ENCODE measurements at places on chromosomes 2 and 18. TPM values are rescaled to one million over a fixed set of nuclear protein-coding genes. Genes with fewer than 3 reads are reported as not detected.

DNA sequence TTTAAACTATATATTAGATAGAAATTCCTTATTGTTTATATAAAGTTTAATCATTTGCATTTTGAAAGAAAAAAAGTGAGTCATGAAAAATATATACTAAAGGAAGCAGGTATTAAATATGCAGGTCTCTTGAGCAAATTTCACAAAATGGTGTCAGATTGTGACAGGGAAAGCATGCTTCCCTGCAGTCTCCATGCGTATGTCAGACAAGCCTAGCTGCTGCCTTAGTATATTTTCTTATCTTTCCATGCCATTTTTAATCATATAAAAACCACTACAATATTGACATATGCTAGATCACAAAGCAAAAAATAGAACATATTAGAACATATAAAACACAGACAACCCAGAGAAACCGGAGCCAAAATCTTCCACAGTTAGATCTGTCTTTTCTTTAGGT, 1137.7 kb upstream of the DDX18 start:
- no peaks in the 10 kb centered on the region for H3K27me3 ChIP-seq
- H3K4me1 ChIP-seq = no peaks in the 10 kb centered on the region
- no peaks in the 10 kb centered on the region for H3K36me3 ChIP-seq
- H3K4me3 ChIP-seq = no peak overlapping the region
- no peak overlapping the region for H3K27ac ChIP-seq

DNA sequence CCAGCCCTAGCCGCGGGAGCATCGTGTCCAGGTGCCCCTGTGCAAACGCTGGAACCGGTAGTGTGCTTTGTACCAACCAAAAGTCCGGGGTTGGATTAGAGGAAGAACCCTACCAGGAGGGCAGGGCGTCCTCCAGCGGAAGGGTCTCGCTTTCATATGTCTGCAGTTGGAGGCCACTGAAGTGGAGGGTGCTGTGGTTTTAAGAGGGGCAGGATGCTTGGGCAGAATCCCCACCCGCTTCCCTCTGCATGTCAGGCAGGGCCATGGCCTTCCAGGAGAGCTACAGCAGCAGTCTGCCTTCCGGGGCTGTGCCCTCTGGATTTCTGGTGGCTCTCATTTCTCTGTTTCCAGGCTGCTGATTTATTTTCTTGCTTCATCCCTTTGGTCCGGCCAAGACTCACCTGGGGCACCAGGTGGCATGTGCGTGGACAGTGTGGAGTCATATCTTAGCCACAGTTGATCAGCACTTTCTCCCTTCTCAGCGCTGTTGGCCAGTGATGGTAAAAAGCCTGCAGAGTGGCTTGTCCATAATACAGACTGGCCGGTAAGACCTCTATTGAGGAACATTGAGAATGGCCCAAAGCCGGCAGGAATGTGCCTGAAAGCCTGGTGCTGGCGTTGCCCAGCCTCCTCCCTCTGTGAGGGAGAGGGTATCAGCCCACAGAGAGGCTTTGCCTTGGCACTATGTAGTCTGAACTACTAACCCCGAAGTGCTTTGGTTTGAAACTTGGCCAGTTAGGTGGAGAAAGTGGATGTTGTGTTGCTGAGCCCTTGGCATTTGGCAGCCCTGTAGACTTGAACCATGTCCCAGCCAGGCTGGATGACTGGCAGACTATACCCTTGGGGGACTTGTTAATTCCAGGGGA, 1.8 kb downstream of the AGAP1 start:
- H3K36me3 ChIP-seq = no peaks in the 10 kb centered on the region
- DNase-seq = no peak
- peaks cover 52% of the 10 kb centered on the region for H3K4me1 ChIP-seq
- peak overlapping the region; percentile 87 for H3K27ac ChIP-seq
- no peaks in the 10 kb centered on the region for H3K27me3 ChIP-seq

DNA sequence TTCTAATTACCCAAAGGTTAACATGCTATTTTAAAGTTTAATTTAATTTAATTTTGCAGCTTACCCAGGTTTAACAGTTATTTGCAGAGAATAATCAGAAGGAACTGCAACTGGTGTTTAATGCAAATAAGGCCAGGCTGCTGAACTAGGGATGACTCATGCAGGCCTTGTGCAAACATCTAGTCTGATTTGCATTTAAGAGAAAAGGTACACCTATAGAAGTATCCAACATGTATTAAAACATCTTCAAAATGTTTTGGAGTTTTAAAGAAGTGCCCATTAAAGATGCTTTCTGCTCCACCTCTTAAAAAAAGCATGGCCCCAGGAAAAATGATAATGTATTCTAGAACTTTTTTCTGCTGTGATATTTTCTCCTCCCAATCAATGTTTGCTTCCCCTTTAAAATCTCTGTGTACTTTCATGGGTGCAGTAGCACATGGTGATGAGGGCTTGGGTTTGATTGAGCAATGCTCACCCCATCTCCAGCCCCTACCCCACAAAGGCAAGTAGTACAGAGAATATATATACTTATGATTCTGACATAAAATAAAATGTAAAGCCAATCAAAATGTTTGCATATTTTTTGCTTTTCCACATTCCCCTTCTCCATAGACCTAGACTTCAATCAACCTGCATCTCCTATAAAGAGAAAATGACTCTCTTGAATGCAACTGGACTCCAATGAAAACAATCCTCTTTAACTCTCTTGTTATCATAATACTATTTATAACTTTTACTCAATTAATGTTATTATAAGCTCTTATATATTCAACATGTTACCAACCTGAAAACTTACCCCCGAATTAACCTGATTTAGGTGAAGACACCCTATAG, 54.1 kb downstream of the ATP8B1 start:
- peaks cover 19% of the 10 kb centered on the region for H3K4me1 ChIP-seq
- DNase-seq = no peak
- H3K4me3 ChIP-seq = no peak overlapping the region
- H3K27me3 ChIP-seq = no peaks in the 10 kb centered on the region

The CLEC4F gene
- total RNA-seq = not detected

The GRHL1 gene
- 8.5 TPM for total RNA-seq

DNA sequence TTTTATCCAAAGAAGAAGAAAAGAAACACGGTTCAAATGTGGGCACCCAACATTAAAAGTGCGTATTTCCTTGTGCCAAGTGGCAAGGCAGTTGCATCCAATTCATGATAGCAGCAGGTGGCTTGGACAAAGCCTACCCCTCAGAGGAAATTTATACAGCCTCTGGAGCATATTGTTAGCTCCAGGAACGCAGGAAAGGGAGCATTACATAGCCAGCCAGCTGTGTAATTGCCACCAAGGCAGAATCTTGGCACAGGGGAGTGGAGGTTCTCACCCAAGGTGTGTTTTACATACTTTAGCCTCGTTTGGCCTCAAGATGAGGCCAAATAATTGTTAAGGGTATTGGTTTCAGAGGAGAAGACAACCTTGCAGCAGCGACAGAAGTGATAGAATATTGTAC, 526.9 kb downstream of the TMEM182 start:
- H3K4me3 ChIP-seq = no peak overlapping the region
- no peaks in the 10 kb centered on the region for H3K27me3 ChIP-seq
- no peak for DNase-seq
- H3K36me3 ChIP-seq = no peaks in the 10 kb centered on the region
- H3K4me1 ChIP-seq = no peaks in the 10 kb centered on the region

DNA sequence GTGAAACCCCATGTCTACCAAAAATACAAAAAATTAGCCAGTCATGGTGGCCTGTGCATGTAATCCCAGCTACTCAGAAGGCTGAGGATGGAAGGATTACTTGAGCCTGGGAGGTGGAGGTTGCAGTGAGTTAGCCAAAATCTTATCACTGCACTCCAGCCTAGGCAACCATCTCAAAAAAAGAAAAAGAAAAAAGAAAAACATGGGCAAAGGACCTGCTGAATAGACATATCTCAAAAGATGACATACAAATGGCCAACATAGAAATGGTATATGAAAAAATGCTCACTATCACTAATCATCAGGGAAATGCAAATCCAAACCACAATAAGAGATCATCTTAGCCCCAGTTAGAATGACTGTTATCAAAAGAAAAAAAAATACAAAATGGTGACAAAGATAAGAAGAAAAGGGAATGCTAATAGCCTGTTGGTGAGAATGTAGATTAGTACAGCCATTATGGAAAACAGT, 1.4 kb upstream of the TGOLN2 start:
- H3K36me3 ChIP-seq = peaks cover 18% of the 10 kb centered on the region
- peak overlapping the region; percentile 89 for H3K4me3 ChIP-seq
- H3K4me1 ChIP-seq = peaks cover 21% of the 10 kb centered on the region
- H3K27me3 ChIP-seq = no peaks in the 10 kb centered on the region

DNA sequence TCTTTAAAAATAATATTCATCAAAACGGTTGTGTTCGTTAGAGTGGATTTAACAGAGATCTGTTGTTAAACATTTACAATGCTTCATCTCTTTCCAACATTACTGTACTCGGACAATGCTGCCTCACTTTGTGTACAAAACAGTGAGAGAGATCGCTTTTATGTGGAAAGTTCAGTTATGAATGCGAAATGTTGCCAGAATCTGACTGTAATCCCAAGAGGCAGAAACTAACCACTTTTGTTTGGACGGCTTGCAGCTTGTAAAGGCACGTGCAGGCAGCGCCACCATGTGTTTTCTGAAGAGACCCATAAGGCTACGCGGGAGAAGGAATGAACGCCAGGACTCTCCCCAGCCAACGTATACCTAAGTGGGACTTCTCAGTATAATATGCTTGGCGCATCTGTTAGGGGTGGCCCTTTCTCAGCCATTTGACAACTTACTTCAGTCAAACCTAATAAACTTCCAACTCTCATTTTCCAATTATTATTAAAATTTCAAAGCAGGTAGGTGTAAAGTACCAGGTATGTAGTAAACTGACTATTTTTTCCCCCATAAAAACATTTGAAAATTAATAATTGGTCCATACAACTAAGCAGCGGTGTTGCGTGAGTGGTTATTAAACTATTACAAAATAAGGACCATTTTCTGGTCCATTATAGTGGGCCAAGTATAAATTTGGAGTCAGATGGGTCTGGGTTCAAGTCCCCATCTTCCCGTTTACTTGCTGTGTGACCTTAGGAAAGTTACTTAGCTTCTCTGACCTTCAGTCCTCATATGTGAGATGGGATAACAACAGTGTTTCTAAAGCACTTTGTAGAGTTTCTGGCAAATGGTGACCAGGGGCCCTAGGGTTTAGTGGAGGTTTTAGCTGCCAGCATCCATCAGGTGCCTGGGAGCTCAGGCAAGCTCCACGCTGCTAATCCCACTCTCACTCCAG, 5.6 kb upstream of the NAPG start:
- peaks cover 27% of the 10 kb centered on the region for H3K27me3 ChIP-seq
- H3K27ac ChIP-seq = no peak overlapping the region
- no peak overlapping the region for H3K4me3 ChIP-seq
- peak; percentile 73 for DNase-seq
- H3K4me1 ChIP-seq = peaks cover 5% of the 10 kb centered on the region

DNA sequence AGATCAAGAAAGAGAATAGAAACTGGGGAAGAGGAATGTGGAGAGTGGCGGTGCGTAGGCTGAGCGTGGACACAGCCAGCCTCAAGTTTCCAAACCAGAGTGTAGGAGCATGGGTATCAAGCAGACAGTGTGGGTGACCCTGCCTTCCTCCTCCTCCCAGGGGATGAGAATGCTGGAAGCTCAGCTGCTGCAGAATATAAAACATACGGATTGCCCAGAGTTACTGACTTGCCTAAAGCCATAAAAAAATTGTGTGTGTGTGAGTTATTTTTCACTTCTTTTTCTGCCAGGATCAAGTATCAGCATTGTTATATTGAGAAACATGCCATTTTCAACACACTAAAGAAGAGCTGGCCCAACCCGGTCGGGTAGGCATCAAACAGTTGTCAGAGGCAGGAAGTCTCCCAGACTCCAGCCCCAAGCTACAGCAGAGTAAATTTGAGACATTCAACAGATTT, 333.3 kb upstream of the ACVR2A start:
- DNase-seq = no peak
- H3K27ac ChIP-seq = no peak overlapping the region
- H3K4me1 ChIP-seq = no peaks in the 10 kb centered on the region
- H3K27me3 ChIP-seq = no peaks in the 10 kb centered on the region

DNA sequence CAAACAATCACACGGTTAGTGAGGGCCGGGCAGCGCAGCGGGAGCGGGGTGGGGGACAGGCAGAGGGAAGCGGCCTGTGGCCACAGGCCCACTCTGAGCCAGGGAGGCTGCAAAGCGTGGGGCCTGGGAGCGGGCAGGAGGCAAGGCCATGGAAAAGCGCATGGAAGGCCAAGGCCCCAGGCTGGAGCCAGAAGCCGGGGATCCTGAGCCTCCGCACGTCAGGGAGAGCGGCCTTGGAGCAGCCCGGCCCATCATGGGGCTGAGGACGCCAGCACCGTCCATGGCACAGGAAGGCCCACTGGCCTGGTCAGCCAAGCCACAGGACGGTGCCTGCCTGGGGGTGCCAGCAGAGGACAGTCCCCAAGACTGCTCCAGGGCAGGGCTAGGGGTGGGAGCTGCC, 43.1 kb downstream of the AQP12A start:
- no peaks in the 10 kb centered on the region for H3K36me3 ChIP-seq
- no peak overlapping the region for H3K4me3 ChIP-seq
- H3K27ac ChIP-seq = no peak overlapping the region
- H3K4me1 ChIP-seq = peaks cover 8% of the 10 kb centered on the region
- DNase-seq = no peak
- H3K27me3 ChIP-seq = no peaks in the 10 kb centered on the region

Measured in HCT116 (cell line).